ENCODE measurements at places on chromosomes 11 and 22. TPM values are rescaled to one million over a fixed set of nuclear protein-coding genes. Genes with fewer than 3 reads are reported as not detected.

OR5B21 gene
- not detected for total RNA-seq

HEPACAM gene
- not detected for total RNA-seq

- DNase-seq: no peak
These were observed 33.8 kb downstream of the MOB2 start for GRCh38 chr11:1452744-1453143.

DNA sequence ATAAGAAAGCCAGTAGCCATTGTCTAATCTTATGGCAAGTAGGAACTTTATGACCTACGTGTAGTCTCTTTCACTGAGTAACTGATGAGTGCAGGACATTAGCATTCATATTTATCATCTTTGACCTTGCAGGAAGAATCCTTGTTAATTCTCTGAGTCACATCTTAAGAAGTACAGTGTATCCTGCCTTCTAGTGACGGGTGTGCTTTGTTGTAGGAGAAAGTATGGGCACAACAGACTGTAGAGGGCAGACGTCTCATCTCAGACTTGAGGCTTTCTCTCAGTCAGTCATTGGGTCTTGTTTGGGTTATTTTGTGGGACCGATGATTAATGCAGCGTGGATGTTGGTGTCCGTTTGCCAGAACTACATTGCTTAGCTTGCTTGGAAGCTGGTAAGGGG lies 6.8 kb downstream of the RNF214 start:
- DNase-seq: peak; percentile 66

- no peak for DNase-seq
These were observed 11.9 kb downstream of the HIRA start for GRCh38 chr22:19419464-19420178.

DNA sequence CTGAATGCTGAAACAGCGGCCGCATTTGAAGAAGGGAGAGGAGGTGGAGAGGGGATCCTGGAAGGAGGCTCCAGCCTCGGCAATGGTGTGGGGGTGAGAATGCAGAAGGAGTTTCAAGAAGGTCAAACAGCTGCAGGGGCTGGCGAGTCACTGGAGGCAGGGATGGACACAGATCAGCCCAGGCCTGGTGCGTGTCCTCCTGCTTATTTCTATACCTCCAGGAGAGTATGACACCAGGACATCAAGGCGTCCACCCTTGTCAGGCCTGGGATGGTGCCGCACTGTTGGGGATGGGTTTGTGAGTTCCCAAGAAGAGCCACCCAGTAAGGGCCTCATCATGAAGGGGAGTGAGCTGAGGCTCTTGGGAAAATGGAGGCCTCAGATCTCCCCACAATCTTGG lies 23.1 kb downstream of the IGLL1 start:
- DNase-seq: no peak

Measured in Caki2 (cell line).